ENCODE measurements at places on chromosomes 4 and X.

- DNase-seq = no peak
These were observed 354.6 kb downstream of the GRID2 start for GRCh38 chr4:92658318-92658717.

GRCh38 chr4:94650134-94650495, 107.6 kb upstream of the BMPR1B start:
- DNase-seq = no peak

DNA sequence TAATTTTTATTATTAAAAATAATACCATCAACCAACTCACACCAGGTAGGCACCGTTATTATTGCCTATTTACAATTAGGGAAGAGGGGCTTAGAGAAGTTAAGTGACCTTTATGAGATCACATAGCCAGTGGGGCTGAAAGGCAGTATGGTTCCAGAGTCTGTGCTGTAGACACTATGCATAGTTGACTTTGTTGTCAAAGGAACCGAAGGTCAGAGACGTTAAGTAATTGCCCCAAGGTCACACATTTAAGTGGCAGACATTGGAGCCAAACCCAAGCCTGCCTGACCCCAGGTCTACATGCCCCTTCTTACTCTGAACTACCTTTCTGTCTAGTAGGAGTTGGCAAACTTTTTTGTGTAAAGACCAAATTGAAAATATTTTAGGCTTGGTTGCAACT, 36.4 kb downstream of the RHOH start:
- DNase-seq = no peak

GRCh38 chr4:16464651-16465050, 238.4 kb upstream of the TAPT1 start:
- DNase-seq = no peak

DNA sequence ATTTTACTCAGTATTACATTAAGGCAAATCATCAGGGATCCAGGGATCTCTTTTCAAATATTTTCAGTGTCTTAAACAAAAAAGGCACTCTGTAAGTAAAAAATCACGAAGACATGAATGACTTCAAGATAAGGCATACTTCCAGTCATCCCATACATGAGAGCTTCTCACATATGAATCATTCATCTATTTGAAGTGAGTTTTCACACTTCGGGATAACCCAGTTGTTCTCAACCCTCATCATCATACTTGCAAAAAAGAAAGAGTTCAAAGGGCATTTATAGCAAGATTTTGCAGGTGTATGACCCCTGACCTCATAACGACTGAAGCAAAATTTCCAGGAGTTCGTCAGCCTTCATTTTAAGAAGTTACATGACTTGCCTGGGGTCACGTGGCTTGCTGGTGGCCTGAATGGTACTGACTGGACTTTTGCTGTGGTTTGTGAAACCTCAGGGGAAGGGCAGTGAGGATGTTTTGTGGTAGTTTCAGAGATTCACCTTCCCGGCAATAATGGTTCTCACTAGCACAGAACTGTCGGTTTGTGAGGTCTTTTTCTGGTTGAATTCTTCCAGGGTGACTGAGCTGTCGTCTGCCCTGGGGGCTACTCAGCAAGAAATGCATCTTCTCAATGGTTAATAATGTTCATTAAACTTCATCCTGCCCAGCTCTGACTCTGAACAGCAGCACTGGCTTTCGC, 115.8 kb upstream of the SHISA3 start:
- no peak for DNase-seq

DNA sequence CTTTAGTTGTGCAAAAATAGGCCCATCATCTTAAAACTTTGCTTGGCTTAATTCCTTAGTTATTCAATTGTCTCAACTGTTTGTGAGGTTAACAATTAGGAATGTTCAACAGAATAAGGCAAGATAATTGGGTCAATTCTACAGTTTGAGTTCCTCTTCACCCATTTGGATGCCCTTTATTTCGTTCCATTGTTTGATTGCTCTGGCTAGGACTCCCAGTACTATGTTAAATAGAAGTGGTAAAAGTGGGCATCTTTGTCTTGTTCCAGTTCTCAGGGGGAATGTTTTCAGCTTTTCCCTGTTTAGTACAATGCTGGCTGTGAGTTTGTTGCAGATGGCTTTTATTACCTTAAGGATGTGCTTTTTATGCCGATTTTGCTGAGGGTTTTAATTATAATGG, 761.5 kb upstream of the GRIA3 start:
- DNase-seq = no peak

DNA sequence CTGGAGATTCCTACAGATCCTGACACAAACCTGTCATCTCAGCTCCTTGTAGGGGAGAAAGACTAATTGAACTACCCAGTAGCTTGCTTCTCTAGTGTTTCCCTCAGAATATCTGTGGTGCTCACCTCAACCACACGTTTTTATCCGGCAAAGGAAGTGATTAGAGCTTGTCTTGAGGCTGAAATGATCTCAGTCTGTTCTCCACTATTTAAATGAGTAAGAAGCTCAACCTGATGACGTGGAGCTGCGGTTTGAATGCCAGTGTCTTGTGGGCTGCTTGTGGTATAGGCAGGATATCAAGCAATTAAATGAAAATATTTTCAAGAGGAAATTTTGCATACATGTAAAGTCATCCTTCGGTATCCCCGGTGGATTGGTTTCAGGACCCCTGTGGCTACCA, 270.2 kb downstream of the TLL1 start:
- DNase-seq = no peak

DNA sequence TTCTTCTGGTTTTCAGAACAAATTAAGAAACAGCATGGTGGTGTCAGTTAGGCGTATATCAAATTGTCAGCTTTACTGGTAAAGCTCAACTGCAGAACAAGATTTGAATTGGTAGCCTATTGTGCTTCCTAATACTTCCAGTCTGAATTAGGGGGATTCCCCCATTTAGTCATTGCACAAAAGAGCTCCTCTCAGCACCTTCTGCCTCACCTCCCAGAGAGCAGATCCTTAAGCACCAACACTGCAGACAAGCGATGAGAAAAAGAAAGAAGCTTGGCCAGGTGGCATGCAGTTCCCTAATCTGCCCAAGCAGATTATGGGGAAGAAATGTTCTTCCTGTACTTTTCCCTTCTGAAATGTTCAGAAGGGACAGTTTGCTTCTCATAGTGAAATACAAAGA, 9.2 kb downstream of the MAP9 start:
- DNase-seq = no peak

GRCh38 chr4:3361406-3361805, 68.6 kb downstream of the RGS12 start:
- DNase-seq = no peak

DNA sequence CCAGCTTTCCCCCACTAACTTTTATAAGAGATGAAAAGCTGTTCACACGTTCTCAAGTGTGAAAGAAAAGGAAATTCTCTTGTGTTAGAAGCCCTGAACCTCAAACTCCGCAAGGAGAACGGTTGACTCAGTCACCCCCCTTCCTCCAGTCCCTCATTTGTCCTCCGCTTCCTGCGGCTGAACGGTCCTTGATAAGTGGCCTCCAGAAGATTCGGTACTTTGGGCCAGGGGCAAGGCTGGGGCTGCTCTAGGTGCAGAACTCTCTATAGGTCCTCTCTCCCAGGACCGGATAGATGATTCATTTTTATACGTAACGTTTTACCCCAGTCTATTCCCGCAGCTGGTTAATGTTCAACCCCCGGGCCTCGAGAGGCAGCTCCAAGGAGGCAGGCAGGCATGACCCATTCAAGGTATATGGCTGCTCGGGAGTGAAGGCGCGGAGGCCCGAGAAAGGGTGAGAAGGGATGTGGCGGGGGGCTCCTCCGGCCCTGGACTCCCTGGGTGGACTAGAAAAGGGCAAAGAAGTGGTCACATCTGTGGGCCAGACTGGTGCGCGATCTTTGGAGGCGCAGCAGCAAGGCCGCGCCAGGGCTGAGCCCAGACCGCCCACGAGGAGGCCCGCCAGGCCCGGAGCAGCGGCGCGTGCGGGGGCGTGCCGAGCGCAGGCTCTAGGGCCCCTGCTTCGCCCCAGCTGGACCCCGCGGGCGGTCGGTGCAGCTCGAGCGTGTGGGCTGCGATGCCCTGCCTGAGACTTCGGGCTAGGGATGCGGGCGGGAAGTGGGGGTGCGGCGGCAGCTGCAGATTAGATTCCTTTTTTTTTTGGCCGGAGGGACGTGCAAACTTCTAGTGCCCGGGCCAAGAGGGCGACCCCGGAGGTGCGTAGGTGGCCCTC, 11.7 kb downstream of the PITX2 start:
- DNase-seq = peak; percentile 29

DNA sequence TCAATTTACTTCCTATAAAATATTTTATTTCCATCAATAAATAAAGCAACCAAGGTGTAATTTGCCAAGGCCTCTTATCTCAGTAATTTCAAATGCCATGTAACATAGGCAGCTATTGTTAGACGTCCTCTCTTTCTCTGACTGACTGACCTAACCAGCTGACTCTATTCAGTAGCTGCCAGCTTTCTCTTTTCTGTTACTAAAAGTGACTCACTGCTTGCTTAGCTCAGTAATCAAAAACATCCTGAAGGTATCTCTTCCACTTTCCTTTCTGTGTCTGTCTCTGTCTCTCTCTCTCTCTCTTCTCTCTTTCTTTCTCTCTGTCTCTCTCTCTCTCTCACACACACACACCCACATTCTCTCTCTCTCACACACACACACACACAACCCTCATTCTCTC, 134.2 kb downstream of the SPOCK3 start:
- DNase-seq = no peak

DNA sequence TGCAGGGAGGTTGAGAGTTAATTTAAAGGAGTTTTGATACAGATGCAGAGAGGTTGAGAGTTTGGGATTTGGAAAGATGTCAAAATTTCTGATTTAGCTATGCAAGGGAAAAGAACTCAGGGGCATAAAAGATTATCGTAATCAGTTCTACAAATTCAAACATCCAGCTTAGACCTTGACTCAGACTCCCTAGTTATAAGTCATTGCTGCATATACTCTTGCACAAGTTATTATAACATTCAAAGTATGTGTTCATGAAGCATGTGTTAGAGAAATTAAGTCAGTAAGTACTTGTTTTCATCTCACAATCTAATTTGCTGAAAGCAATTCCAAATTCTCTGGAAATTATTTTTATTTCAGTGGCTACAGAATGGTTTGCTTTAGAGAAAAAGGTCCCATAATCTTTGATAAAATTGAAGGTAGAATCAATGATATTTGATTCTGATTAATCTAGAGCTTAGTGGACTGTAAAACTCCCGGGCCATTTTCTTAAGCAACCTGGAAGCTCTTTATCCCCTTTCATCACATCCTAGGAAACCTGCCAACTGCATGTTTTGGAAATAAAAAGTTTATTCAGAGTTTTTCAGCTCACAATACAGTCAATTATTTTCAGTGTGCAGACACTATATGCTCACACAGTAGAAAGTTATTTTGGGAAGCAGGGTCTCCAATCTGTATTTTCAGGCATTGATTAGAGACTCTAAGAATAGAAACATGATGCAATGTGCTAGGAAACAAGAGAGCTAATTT, 132.9 kb upstream of the SPANXC start:
- no peak for DNase-seq

- no peak for DNase-seq
These were observed 145.4 kb upstream of the RXFP1 start for GRCh38 chr4:158376106-158376840.

DNA sequence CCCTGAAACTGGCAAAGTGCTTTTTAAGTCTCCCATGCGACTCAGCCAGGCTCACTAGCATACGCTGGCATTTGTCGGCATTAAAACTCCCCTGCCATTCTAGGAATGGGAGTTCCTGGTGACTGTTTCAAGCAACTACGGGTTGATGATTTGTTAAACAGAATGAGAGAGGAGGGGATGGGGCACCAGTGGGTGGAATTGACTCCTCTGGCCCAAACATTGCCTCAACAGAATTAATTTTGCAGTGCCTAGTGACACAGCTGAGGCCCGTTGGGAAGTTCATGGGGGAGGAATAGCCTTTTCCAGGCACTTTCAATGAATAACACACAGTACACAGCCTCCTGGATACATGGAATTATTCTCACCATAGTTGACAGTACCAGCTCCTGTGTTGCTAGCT, 30.1 kb downstream of the NEUROG2 start:
- DNase-seq = no peak

DNA sequence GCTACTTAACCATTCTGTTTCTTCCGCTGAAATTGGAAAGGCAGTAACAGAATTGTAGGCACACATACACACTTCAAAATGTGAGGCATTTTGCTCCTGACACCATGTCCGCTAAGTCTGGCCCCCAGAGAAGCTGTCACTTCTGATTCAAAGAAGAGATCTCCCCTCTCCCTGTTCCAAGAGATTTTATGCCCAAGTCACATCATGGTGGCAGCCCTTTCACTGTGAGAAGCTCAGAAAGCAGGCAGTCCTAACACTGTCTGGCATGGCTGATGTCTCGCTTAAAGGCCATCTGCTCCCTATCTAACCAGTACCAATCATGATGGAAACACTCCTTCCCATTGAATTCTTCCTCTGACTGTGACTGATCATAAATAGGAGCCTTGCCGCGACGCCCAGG, 83.9 kb downstream of the BEND2 start:
- DNase-seq = no peak

GRCh38 chr4:7420661-7421040, 14.1 kb downstream of the PSAPL1 start:
- no peak for DNase-seq

DNA sequence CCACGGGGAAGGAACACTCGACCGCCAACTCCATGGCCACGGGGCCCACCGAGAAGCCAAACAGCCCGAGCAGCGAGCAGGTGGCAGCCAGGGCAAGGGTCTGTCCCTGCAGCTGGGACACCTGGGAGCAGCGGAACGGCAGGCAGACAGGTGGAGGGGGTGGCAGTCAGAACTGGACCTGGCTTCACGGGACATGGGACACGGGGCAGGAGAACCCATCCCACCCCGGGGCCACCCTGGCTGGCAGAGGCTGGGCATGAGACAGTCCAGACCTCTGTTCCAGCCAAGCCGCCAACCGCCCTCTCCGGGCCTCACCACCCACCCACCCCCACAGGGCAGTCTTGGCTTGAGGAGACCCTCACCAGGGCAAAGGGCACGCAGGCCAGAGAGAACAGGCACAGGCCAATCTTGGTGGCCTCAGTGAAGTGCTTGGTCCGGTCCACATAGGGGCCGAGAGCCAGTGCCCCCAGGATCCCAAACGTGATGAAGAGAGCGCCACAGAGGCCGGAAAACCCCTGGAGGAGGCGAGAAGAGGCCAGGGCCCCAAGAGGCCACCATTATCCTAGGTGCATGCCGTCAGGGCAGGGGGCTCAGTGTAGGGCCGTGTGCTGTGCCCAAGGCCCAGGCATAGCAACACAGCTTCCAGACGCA, 5.6 kb downstream of the SLC49A3 start:
- DNase-seq = no peak

DNA sequence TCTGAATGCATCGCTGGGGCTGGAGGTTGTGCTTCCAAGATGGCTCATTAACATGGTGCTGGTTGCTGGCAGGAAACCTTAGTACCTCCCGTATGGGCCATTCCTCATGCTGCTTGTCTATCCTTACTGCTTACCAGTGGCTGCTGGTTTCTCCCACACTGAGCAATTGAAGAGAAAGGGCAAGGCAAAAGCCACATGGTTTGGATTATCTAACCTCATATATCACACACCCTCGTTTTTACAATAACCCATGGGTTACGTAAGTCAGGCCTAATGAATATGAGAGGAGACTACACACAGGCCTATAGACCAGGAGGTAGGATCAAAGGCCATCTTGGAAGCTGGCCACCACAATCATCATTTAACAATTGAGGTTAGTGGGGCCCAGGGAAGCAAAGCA, 141.8 kb upstream of the EDNRA start:
- DNase-seq = no peak

- no peak for DNase-seq
These were observed 35.9 kb upstream of the MSANTD1 start for GRCh38 chr4:3213106-3213425.
